Activated CD4-positive, alpha-beta T cell treated with anti-CD3 and anti-CD28 coated beads, Interleukin-2, amount 10 ng/mL, durations not matched to agents 7 days and 5 days (primary cell): ENCODE measurements at places on chromosomes 12 and 14. TPM values are rescaled to one million over a fixed set of nuclear protein-coding genes. Genes with fewer than 3 reads are reported as not detected.

The ING4 gene
- 33.7 TPM for total RNA-seq

The STYK1 gene
- 0.35 TPM for total RNA-seq

GRCh38 chr14:90087433-90087832 lies 25.6 kb downstream of the KCNK13 start:
- no peaks in the 10 kb centered on the region for H3K4me1 ChIP-seq
- no peak for DNase-seq
- peaks cover 23% of the 10 kb centered on the region for H3K27me3 ChIP-seq
- no peaks in the 10 kb centered on the region for H3K36me3 ChIP-seq

DNA sequence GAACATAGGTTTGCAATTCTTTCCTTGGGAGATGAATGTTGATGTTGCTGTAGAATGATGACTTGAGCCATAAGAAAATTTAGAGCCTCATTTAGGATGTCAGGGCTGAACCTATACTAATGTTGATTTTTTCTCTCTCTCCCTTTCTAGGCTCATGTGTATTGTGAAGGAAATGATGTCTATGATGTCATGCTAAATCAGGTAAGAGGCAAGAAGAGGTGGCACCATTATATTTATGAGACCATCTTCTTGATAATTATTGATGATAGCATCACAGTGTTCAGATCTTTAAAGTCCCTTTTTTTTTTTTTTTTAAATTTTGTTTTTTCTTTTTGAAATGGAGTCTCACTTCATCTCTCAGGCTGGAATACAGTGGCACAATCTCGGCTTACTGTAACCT lies 3.3 kb downstream of the PARP2 start:
- DNase-seq = no peak
- H3K27ac ChIP-seq = no peak overlapping the region
- peaks cover 28% of the 10 kb centered on the region for H3K4me1 ChIP-seq
- no peaks in the 10 kb centered on the region for H3K27me3 ChIP-seq
- H3K4me3 ChIP-seq = no peak overlapping the region

DNA sequence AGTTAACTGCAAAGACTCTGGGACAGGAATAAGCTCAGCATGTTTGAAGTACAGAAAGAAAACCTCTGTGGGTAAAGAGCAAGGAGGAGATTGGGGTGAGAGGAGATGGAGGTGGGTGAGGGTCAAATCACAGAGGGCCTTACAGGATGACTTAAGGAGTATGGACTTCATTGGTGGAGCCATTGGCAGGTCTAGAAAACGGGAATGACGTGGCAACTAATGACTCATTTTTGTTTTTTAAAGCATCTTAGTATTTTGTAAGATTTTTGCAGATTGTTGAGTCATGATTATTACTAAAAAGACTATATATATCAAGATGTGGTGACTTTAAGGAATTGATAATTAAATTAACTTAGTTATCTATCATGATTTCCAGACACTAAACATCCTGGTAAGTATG lies 18.5 kb downstream of the UTP20 start:
- no peaks in the 10 kb centered on the region for H3K27me3 ChIP-seq
- no peak overlapping the region for H3K27ac ChIP-seq
- DNase-seq = no peak
- H3K4me3 ChIP-seq = no peak overlapping the region
- H3K36me3 ChIP-seq = peaks cover 29% of the 10 kb centered on the region

- no peaks in the 10 kb centered on the region for H3K27me3 ChIP-seq
- peaks cover 5% of the 10 kb centered on the region for H3K4me1 ChIP-seq
- H3K36me3 ChIP-seq = peaks cover 8% of the 10 kb centered on the region
- DNase-seq = no peak
- H3K27ac ChIP-seq = no peak overlapping the region
Measured at GRCh38 chr14:102873131-102873530, 49.3 kb upstream of the AMN start.

DNA sequence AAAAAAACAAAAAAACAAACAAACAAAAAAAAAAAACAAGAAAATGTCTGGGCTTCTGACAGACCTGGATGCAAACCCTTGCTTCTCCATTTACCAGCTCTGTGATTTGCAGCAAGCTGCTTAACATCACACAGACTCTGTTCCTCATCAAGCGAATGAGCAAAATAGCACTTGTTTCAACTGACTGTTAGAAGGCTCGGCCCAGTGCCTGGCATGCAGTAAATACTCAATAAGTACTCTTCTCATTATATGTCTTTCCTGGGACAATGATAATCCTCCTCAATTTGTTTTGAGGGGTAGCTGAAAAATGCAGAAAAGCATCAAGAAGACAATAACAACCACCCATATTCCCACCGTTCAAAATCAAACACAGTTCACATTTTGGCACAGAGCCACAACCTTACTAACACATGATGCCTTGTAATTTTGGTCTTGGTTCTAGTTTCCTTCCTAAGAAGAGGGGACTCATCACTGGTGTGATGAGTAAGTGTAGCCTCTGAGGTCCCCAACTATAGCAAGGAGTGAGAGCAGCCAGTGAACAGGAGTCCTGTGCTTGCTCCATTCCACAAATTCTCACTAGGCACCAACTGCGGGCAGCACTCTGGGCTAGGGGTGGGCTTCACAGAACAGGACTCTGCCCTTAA lies 60.4 kb downstream of the TTC7B start:
- H3K36me3 ChIP-seq = no peaks in the 10 kb centered on the region
- no peak overlapping the region for H3K27ac ChIP-seq
- H3K27me3 ChIP-seq = peaks cover 12% of the 10 kb centered on the region
- H3K4me1 ChIP-seq = peaks cover 17% of the 10 kb centered on the region

DNA sequence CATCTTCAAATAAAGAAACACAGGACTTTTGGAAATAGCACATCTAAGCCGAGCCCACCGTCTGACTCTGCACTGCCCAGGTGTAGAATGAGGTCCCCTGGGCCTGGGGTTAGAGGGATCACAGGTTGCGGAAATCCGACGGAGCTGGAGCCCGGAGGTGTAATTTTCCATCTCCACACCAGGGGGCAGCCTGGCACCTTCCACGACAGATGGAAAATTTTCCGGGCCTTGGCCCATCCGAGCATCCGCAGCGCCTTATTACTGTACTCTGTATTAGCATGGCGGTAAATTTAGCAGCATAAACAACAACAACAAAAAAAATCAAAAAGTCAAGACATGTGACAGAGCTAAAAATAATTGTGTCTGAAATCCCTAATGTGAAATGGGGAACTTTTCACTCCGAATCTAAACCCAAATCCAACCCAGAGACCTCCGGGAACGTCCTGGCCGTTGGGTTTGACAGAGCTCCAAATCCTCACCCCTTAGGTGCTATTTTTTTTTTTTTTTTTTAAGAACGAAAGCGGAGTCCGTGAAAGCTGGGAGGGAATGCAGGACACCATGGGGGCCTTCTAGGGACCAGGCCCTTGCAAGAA lies 93.9 kb downstream of the KSR2 start:
- peaks cover 9% of the 10 kb centered on the region for H3K4me1 ChIP-seq
- H3K27me3 ChIP-seq = peaks cover 14% of the 10 kb centered on the region
- H3K36me3 ChIP-seq = no peaks in the 10 kb centered on the region

DNA sequence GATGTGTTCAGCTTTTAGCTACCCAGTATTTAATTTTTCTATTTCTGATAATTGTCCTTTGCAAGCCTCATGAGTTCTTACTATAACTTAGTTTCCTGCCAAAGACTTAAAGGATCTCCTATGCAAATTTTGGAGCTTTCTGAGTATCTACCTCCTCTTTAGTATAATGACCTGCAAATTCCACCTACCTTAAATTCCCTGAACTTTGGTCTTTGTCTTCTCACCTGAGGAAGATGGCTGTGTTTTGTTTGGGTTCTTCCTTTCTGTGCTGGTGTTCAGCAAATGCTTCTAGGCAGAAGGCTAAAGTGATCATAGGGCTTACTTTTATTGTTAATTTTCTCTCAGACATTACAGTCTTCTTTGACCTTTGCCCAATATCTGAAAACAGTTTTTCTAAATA lies 142.8 kb downstream of the FUT8 start:
- H3K4me1 ChIP-seq = peaks cover 9% of the 10 kb centered on the region
- no peak overlapping the region for H3K4me3 ChIP-seq
- peaks cover 5% of the 10 kb centered on the region for H3K36me3 ChIP-seq
- no peak overlapping the region for H3K27ac ChIP-seq

- H3K36me3 ChIP-seq = no peaks in the 10 kb centered on the region
- no peaks in the 10 kb centered on the region for H3K4me1 ChIP-seq
- H3K27ac ChIP-seq = no peak overlapping the region
- DNase-seq = no peak
- H3K4me3 ChIP-seq = no peak overlapping the region
- no peaks in the 10 kb centered on the region for H3K27me3 ChIP-seq
Measured at GRCh38 chr12:64186789-64187188, 35.3 kb downstream of the KICS2 start.

- no peak for DNase-seq
- no peaks in the 10 kb centered on the region for H3K36me3 ChIP-seq
- H3K4me1 ChIP-seq = no peaks in the 10 kb centered on the region
- peaks cover 14% of the 10 kb centered on the region for H3K27me3 ChIP-seq
- H3K4me3 ChIP-seq = no peak overlapping the region
- H3K27ac ChIP-seq = no peak overlapping the region
Measured at GRCh38 chr14:59695198-59695597, 118.6 kb upstream of the CCDC175 start.
